Skin of body (tissue), 3 donors: ENCODE measurements at places on chromosomes 2 and 18.

GRCh38 chr2:28413152-28413898 is 20.7 kb downstream of the FOSL2 start:
- DNase-seq, result no peak

DNA sequence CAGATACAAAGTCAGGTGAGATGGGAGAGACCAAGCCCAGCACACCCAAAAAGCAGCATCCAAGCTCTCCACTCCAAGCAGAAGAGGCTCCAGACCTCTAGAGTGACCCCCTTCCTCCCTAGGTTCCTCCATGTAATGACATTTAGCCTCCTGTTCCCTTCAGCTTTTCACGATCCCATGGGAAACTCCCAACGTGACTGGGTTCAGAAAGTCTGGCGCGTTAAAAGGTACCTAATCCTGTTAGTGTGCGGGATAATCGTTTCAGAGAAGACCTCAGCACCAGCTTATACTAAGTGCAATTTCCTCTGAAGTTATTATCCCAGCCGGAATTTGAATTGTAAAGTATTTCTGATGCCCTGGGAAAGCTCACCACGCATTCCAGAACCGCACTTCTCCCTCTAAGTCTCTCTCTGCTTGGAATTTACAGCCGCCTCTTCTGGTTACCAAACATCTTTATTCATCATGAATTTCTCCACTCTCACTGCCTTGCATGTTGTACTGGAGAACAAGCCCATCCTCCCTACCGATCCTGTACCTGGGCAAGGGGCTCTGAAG is 46.9 kb downstream of the CCBE1 start:
- DNase-seq, result no peak

DNA sequence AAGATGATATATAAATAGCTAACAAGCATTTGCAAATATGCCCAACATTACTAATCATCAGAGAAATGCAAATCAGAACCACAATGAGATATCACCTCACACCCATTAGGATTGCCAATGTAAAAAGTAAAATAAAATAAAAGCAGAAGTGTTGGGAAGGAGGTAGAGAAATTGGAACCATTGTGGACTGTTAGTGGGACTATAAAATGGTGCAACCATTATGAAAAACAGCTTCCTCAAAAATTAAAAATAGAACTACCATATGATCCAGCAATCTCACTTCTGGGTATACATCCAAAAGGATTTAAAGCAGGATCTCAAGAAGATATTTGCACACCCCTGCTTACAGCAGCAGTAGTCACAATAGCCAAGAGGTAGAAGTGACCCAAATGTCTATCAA is 99.8 kb upstream of the DAPL1 start:
- no peak for DNase-seq

DNA sequence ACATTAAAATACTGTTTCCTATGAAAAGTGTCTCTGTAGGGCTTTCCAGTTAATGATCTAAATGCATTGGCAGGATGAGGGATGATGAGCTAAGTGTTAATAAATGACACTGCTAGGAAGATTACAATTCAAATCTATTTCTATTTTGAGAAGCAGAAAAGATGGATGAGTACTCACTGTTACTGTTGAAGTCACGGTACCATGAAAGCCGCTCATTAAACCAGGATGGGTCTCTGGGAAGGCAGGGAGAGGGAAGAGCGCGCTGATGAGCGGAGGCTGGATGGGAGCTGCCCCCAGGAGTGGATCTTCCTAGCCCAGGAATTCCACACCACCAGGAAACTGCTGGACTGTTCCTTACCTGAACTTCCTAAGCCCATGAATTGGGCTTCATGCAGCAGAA is 27.1 kb upstream of the TXNDC2 start:
- DNase-seq, result peak; percentile 17

- DNase-seq, result no peak
Measured at GRCh38 chr2:112636605-112637288, 9.0 kb upstream of the SLC20A1 start.

GRCh38 chr2:29351916-29352591 is 236.8 kb downstream of the CLIP4 start:
- peak; percentile 7 for DNase-seq

GRCh38 chr2:173962031-173962430 is 3.1 kb downstream of the SP3 start:
- DNase-seq, result no peak

GRCh38 chr18:47754311-47755101 is 176.0 kb downstream of the SMAD2 start:
- DNase-seq, result no peak

DNA sequence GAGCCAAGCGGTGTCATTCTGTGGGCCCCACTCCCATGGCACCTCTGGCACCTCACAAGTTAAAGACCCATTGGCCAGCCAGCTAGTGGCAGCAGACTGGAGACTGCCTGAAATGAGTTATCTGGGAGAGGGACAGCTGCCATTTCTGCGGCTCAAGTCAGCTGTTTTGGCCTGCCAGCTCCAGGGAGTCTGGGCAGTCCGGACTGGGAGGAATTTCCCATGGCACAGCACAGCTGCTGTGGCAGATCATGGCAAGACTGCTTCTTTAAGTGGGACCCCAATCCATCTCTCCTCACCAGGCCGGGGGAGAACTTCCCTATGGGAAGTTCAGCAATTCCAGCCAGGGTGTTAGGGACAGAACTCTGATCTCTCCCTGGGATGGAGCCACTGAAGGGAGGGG is 2187.6 kb upstream of the CELF4 start:
- no peak for DNase-seq

DNA sequence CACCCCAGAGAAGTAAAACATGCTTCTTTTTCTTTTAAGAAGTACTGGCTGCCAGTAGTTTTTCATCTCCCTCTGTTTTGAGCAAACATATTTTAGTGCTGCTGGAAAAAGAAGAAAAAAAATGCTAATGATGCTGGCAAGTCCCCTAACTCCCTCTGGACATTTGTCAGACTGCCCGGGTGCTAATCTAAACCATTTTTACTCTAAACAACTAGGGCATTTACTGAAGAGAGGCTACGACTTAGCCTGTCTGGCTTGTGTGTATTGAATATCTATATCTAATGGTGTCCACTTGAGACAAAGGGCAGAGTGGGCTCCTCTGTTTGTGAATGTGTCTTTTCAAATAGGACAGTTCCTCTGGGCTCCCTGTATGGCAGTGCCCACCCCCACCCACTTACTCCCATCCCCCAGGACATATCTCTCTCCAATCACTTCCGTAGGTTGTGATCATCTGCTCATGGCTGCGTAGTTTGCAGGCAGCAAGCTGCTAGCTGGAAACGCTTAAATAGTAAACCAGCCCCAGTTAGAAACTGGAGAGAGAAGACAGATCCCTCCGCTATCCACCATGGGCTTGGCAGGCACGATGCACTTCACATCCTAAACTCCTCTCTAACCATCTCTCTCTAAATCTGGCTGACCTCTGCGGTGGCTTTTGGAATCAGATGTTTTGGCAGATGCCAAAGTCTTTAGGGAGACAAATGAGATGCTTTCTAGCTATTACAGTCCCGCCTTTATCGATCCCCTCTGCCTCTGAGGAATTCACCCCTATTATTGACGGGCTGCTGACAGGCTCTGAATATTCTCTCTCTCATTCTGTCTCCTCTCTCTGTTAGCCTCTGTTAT is 58.3 kb downstream of the DOCK10 start:
- peak; percentile 87 for DNase-seq

DNA sequence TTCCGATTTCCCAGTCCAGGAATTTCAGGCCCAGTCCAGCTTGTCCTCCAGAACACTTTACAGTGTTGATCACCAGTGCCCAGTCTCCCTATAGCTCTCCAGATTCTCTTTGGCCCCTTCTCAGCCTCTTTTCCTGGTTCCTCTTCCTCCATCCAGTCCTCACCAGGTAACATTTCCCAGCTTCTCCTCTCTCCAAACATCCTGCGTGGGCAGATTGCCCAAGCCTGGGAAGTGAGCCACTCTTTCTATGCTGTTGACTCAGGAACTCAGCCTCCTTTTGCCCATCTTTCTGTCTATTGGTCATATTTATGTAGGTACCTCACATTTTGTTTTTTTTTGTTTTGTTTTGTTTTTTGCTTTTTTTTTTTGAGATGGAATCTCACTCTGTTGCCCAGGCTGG is 109.4 kb downstream of the LYPD1 start:
- no peak for DNase-seq

DNA sequence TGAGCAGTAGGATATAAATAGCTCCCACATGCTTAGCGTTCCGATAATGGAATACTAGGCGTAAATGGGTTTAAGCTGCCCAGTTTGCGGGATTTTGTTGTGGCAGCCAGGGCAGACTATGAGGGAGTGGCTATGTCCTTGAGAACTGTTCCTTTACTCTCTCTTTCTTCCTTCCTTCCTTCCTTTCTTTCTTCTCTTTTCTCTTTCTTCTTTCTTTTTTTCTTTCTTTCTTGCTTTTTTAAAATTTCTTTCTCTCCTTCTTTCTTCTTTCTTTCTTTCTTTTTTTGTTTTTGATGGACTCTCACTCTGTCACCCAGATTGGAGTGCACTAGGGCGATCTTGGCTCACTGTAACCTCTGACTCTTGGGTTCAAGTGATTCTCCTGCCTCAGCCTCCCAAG is 9.1 kb upstream of the PRELID3A start:
- DNase-seq, result no peak

GRCh38 chr2:31877008-31877407 is 133.8 kb downstream of the MEMO1 start:
- DNase-seq, result no peak

- DNase-seq, result no peak
Measured at GRCh38 chr2:172082944-172083627, 2.2 kb upstream of the DLX1 start.

DNA sequence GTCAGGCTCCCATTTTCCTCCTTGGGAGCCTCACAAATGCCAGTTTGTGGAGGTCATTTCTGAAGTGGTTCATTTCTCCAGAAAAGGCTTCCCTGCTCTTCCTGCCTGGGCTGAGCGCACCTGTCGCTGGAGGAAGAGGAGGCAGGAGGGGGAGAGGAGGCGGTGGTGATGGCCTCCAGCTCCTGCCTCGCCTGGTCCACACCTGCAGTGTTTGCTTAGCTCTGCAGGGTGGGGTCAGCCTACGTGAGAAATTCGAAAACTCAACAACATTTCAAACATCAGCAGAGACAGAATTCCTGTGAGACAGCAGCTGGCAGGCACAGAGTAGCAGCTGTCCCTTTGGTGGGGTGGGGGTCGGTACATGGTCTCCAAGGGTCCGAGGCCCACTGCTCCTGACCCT is 7.9 kb downstream of the IMPA2 start:
- DNase-seq, result no peak

GRCh38 chr2:217946051-217946450 is 56.7 kb downstream of the TNS1 start:
- no peak for DNase-seq

DNA sequence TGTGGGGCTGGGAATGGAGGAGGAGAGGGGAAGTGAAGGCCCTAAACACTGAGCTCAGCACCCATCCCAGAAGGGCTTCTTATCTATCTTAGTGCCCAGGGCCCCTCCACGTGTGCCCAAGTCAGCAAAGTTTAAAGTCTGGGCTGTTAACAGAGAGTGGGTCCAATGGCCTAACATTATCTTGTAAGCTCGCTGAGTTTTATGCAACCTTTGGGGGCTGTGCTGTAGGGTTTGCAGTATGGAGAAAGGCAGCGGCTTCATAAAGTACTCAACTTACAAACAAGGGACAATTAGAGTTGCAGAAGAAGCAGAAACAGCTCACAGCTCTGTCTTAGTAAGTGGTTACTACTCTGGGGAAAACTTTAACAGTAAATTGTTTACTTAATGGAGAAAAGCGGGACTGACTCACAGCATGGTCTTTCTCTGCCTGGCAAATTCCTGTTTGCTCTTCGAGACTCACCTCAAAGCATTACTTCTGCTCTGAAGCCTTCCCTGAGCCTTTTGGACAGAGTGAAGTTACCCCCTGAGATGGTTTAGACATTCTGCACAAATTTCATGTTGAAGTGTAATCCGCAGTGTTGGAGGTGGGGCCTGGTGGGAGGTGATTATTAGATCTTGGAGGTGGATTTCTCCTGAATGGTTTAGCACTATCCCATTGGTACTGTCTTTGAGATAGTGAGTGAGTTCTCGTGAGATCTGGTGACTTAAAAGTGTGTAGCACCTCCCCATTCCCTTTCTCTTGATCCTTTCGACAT is 9.0 kb downstream of the ENOSF1 start:
- DNase-seq, result no peak

GRCh38 chr2:32835148-32835547 is 111.6 kb upstream of the LTBP1 start:
- DNase-seq, result no peak

DNA sequence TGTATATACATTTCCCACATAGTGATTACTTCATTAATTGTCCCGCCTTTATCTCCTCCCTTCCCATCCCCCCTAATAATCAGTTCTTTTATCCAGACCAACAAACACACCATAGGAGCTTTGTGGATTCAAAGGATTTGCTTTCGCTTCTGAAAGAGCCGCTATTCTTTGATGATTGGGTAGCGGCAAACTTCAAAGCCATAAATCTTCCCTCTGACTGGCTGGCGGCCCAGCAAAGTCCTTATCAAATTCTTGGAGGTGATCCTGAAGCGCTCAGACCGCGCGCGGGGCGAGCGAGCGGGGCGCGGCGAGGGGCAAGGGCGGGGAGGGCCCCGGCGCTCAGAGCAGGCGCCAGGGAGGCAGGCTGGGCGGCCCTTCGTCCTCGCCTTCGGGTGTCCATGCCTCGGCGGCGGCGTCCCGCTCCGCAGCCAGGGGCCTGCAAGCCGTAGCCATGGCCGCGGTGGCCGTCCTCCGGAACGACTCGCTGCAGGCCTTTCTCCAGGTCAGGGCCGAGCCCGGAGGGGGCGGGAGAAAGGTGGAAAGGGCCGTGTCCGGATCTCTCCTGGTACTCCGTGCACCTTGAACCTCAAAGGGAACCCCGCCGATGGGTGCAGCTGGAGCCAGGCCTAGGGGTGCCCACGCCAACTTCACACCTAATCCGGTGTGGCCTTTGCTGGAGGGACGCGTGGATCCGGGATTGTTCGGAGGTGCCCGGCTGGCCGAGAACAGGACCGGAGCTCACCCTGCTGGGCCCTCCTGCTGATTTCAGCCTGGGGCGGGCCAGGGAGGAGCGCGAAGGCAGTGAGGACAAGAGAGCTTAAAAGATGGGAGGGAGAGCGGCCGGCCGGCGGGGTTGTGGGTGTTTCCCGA is at the start of gene SP5:
TSS of gene SP5 (plus strand) at position 276 of the 870 bp plus-strand sequence. CDS start at position 452, 176 bp downstream.
- peak; percentile 29 for DNase-seq

- DNase-seq, result no peak
Measured at GRCh38 chr2:20668871-20669475, 2.0 kb downstream of the GDF7 start.

GRCh38 chr2:118847762-118848172 is 319 bp upstream of the EN1 start:
- DNase-seq, result peak; percentile 93

- peak; percentile 41 for DNase-seq
Measured at GRCh38 chr2:64277101-64277849, 133.1 kb upstream of the PELI1 start.

GRCh38 chr2:27296481-27296880 is 11.8 kb downstream of the UCN start:
- no peak for DNase-seq

- peak; percentile 47 for DNase-seq
Measured at GRCh38 chr2:39642051-39642718, 23.5 kb upstream of the TMEM178A start.

- DNase-seq, result no peak
Measured at GRCh38 chr2:216214768-216215167, 105.6 kb downstream of the XRCC5 start.

GRCh38 chr2:233354971-233355574 is 779 bp downstream of the DGKD start:
- DNase-seq, result no peak
